Sigmoid colon (tissue), 7 donors: ENCODE measurements at places on chromosomes 11 and 22. TPM values are rescaled to one million over a fixed set of nuclear protein-coding genes. Genes with fewer than 3 reads are reported as not detected.

- H3K27me3 ChIP-seq: no peaks in the 10 kb centered on the region
- H3K4me3 ChIP-seq: no peak overlapping the region
- no peaks in the 10 kb centered on the region for H3K36me3 ChIP-seq
- DNase-seq: no peak
Observed at GRCh38 chr11:107301878-107302277, 155.7 kb downstream of the CWF19L2 start.

DNA sequence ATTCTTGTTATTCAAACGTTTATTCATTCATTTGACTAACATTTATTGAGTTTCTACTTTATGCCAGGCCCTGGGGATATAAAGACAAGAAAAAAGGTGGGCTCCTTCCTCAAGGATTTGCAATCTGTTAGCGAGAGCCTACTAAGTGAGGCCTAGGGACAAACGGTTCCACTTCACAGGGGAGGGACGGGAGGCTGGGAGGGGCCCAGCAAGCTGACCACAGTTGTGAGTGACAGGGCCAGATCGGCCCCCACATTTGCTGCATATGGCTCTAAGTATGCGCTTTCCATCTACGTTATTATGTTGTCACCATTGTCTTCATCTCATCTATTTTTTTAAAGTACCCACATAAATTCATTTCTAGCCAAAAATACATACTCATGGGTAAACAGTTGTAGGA is 271.1 kb downstream of the BUD13 start:
- no peak overlapping the region for H3K27ac ChIP-seq
- H3K4me1 ChIP-seq: peaks cover 11% of the 10 kb centered on the region
- no peak for DNase-seq
- H3K36me3 ChIP-seq: no peaks in the 10 kb centered on the region

DNA sequence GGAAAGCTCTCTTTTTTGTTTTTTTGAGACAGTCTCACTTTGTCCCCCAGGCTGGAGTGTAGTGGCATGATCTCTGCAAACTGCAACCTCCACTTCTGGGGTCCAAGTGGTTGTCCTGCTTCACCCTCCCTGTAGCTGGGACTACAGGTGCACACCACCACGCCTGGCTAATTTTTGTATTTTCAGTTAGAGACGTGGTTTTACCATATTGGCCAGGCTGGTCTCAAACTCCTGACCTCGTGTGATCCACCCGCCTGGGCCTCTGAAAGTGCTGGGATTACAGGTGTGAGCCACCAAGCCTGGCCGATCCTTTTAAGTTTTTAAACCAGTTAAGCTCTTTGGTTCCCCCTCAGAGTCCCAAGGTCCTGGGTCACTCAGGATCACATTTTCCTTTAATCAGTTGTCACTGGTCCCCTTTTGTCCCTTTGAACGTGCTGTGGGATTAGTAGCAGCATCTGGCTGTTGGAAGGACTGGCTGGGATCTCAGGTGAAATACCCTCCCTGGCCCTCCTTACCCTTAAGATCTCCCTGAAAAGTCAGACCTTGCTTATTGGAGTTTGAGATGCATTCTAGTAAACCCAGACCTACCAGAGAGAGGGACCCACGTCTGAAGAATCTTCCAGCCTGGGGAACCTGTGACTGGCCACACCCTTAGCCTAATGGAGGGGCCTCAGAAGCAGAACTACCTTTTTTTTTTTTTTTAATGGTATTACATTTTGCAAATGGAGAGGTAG is 8.1 kb downstream of the MALAT1 start:
- H3K4me3 ChIP-seq: peak overlapping the region; percentile 92
- H3K4me1 ChIP-seq: no peaks in the 10 kb centered on the region

GRCh38 chr11:20421946-20422345 is 34.4 kb downstream of the PRMT3 start:
- H3K27ac ChIP-seq: no peak overlapping the region
- no peaks in the 10 kb centered on the region for H3K27me3 ChIP-seq
- DNase-seq: no peak
- H3K4me1 ChIP-seq: no peaks in the 10 kb centered on the region
- H3K36me3 ChIP-seq: peaks cover 36% of the 10 kb centered on the region

GRCh38 chr11:32573228-32573627 is 10.4 kb upstream of the EIF3M start:
- no peaks in the 10 kb centered on the region for H3K36me3 ChIP-seq
- H3K27ac ChIP-seq: no peak overlapping the region
- H3K4me3 ChIP-seq: no peak overlapping the region
- DNase-seq: no peak

The CLTCL1 gene
- 5.0 TPM for total RNA-seq

The SOX10 gene
- 7.1 TPM for total RNA-seq
